NCI-H2171 treated with DMSO at 0.1 percent for 48 hours (cell line): ENCODE measurements at places on chromosomes 4 and X.

DNA sequence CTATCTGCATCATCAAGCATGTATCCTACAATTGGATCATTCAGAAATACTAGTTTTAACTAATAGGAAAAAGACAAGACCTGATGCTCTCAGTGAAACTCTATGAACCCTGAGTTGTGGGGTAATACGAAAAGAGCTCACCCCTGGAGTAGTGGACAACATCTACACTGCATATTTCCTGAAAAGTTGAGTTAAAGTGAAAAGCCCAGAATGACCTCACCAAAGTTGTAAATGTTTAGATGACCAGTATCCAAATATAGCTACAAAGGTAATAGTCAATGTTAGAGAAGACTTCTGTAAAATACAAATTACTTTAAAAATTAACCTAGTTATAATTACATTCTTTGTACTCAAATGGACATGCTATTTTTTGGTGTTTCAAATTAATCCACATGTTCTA is 52.8 kb upstream of the SRPX start:
- DNase-seq = no peak

- DNase-seq = no peak
Observed at GRCh38 chrX:153819384-153820040, 10.8 kb downstream of the PDZD4 start.

- no peak for DNase-seq
Observed at GRCh38 chr4:68904786-68905185, 46.8 kb downstream of the UGT2A3 start.

GRCh38 chrX:54030329-54030728 is 13.9 kb downstream of the PHF8 start:
- no peak for DNase-seq

- no peak for DNase-seq
Observed at GRCh38 chrX:30183554-30183953, 31.8 kb upstream of the MAGEB2 start.

DNA sequence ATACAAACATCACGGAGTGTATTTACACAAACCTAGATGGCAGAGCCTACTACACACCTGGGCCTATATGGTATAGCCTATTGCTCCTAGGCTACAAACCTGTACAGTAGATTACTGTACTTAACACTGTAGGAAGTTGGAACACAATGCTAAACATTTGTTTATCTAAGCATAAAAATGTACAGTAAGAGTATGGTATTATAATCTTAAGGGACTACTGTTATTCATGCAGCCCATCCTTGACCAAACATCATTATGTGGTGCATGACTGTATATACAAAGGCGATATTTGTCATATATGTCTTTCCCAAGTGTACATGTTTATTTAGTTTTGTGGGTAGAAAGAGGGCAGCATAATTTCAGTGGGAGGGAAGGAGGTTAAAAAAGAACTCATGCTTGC is 177.7 kb upstream of the FSTL5 start:
- DNase-seq = no peak

- DNase-seq = no peak
Observed at GRCh38 chrX:120377715-120378114, 15.8 kb downstream of the ATP1B4 start.

- no peak for DNase-seq
Observed at GRCh38 chr4:142846108-142846728, at the start of gene INPP4B. Gene INPP4B, minus strand, starts transcription at chr4:142846301.

GRCh38 chr4:1227816-1228215 is 21.1 kb downstream of the CTBP1 start:
- DNase-seq = no peak

- DNase-seq = no peak
Observed at GRCh38 chr4:37475087-37475486, 211.1 kb downstream of the RELL1 start.

GRCh38 chr4:186400676-186401075 is 134.7 kb downstream of the F11 start:
- no peak for DNase-seq

GRCh38 chr4:172153719-172154118 is 340.5 kb downstream of the GALNTL6 start:
- DNase-seq = no peak

DNA sequence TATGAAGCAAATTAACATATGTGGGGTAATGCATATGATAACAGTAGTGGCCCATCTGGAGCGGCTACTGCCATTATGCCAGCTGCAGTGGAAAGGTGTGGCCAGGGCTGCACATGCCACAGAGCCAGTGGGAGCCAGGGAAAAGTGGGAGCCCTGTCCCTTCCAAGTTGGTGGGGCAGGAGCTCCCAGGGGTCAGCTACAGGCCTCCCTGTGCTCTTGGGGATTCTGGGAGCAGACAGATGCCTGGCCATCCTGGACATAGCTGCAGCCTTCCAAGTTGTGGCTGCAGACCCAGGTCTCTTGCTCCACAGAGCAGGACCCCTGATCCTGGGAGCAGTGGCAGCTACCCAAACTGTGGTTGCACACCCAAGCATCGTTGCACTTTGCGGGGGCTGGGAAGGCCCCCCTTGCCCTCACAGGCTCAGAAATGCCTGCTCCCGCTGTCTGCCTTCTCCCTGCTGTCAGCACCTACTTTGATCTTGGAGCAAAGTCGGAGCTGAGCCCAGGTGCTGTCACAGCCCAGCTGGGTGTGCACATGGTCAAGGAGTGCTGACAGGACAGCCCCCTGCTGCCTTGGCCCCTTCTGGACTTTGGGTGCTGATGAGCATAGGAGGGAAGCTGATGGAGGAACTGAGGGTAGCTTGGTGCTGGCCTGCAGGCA is 67.8 kb downstream of the NAA11 start:
- no peak for DNase-seq

DNA sequence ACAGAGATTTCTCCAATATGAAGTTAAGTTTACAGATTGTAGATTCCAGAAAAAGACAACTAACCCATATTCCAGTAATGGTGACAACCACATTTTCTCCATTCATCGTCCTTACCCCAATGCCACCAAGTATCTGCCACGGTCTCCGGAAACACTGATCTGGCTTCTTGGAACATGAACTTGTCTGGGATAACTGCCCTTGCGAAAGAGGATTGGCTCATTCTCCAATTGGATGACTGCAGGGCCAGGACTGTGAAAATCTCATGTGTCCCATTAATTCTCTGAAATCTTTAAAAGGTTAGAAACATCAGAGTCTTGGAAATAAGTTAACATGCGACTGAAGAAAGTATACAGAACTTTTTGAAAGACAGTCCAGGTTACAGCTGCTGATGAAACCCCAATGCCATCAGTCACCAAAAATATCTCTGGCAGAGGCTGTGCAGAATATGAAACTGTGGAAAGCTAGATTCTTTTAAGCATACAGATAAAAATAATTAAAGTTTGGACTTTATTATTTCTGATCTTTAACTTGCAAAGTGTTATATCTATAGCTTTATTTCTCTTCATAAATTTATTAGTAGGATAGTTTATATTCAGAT is 496.9 kb downstream of the PPARGC1A start:
- DNase-seq = no peak
